ENCODE measurements at places on chromosomes 1 and 21.
A peak's percentile ranks its signal among the peaks of the same experiment; 100 is the strongest.

DNA sequence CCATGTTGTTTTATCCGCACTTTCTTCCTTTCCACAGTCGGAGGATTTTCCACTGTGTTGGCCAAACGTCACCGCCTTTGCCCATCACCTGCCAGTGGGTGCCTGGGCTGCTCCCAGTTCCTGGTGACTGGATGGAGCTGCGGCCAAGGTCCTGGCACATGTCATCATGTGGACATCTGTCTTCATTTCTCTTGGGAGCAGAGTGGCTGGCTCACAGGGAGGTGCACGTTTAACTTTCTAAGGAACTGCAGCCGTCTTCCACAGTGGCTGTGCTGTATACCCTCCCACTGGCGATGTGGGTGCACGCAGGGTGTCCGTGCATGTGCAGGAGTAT lies 19.5 kb upstream of the RNF223 start:
- DNase-seq, result no peak

- no peak for DNase-seq
Measured at GRCh38 chr1:228101614-228101993, 1.5 kb downstream of the C1orf35 start.

DNA sequence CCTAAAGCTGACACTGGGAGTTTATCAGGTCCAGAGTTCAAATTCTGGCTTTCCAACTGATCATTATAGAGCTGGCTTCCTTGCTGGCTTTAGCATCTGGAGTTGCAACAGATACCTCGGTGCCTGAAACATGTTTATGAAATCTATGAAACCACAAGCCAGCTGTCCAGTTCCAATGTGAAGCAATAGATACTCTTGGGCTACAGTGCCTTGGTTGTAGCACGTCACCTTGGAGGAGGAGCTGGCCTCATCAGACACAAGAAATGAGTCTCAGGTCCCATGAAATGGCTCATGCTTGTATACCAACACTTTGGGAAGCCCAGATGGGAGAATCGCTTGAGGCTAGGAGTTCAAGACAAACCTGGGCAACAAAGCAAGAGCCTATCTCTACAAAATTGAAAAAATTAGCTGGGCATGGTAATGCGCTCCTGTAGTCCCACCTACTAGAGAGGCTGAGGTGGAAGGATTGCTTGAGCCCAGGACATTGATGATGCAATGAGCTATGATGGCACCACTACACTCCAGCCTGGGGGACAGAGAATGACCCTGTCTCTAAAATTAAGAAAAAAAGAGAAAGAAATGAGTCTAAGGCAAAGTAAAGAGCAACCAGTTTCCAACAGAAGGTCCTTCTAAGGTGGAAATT lies 132.5 kb upstream of the ZNF648 start:
- no peak for DNase-seq

- peak; percentile 46 for DNase-seq
Measured at GRCh38 chr1:7705048-7705907, 65.8 kb upstream of the VAMP3 start.

GRCh38 chr1:82108843-82109242 lies 308.1 kb downstream of the ADGRL2 start:
- no peak for DNase-seq

DNA sequence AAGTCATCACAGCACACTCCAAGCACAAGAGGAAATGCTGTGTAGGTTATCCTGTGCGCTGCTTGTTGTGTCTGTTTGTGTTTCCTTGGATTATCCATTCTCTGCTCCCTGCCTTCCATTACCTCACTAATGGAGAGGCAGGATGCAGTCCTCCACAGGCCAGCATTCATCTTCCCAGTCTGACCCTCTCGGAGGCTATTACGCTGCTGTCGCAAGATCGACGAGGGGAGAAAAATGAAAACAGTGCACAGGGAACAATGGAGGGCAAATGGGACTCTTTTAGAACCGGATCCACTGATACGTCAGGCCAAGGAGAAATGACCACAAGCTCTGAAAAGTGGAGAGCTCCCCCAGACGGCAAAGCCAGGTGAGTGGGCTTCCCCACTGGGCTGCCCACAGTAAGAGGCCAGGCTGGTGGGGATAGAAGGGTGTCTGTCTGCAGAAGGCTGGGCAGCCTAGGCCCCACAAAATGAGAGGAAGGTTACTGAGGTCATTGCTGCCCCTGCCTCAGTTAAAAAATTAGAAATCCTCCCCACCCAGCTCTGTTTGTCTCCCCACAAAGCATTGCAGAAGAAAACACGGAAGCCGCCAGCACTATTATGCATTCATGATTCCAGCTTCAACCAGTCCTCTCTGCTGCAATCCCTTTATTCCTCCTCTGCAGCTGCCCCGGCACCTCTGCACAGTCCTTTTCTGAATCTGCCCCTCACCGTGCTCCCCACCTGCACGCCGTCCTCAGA lies 21.7 kb downstream of the LRRN2 start:
- no peak for DNase-seq

DNA sequence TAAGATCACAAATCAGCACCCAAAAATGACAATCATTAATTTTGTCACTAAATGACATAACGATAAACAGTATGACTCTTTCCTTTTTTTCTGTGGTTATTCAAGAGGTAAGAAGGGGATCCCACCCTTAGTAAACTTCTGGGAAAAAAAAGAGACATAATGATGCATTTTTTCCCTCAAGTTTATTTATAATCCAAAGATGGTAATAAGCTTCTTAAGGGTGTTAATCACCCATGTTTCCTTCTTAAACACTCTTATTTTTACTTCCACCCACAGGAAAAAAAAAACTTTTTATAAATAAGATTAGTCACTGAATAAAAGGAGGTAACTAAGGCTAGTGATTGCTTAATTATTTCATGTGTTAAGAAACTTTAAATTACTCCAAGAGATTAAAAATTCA lies 24.7 kb downstream of the RGS1 start:
- no peak for DNase-seq

DNA sequence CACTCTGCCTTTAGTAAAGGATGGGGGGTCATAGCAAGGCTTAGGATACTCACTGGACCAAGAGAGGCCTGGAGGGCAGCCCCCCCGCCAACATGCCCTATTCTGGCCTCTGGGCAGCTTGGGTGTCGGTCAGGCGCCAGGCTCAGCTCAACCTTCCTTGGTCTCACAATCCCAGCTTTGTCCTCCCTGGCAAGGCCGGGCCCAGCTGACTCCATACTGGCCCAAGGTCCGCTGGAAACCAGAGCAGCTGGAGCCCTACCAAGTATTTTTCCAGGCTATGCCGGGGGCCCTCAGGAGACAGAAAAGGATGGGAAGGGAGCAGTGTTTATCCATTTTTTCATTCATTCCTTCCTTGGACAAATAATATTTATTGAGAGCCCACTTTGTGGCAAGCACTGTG lies 6.2 kb downstream of the FBXO2 start:
- no peak for DNase-seq

DNA sequence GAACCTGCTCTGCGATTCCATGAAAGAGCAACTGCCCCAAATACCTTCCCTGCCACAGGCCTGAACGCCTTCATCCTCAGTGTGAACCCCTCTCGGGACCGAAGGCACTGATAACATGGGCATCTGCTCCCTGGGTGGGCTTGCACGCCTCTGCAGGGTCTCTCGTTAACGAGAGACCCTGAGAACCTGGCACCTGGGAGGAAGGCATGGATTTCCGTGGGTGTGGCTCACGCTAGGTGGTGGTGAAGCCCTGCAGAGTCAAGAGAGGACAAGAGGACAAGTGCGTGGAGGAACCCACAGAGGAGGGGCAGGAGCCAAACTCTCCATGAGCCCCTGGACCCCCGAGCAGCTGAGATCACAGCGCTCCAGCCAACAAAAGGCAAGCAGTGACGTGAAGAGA lies 26.8 kb upstream of the COL6A2 start:
- DNase-seq, result no peak

GRCh38 chr1:204541626-204542025 lies 25.4 kb downstream of the MDM4 start:
- DNase-seq, result no peak

DNA sequence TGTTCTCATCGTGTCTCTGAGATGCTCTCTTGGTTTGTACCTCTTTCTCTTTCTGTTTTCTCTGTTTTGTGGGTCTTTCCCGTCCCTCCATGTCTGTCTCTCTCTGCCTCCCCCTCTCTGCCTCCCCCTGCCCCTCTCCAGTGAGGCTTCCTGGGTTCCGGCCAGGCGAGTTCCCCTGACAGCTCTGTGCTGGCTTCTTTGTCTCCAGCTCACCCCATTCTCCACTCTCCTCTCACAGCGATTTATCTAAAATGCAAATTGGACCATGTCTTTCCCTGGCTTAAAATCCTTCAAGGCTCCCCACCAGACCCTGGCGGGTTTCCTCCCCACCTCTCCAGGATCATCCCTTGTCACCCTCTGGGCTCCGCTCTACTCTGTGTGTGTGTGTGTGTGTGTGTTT lies 202.4 kb upstream of the POU3F1 start:
- no peak for DNase-seq

Measured in activated CD4-positive, alpha-beta T cell treated with anti-CD3 and anti-CD28 coated beads, Interleukin-2, amount 50 U/mL, for 1 hour (primary cell).